ENCODE measurements at places on chromosomes 1 and 21.
A peak's percentile ranks its signal among the peaks of the same experiment; 100 is the strongest.

DNA sequence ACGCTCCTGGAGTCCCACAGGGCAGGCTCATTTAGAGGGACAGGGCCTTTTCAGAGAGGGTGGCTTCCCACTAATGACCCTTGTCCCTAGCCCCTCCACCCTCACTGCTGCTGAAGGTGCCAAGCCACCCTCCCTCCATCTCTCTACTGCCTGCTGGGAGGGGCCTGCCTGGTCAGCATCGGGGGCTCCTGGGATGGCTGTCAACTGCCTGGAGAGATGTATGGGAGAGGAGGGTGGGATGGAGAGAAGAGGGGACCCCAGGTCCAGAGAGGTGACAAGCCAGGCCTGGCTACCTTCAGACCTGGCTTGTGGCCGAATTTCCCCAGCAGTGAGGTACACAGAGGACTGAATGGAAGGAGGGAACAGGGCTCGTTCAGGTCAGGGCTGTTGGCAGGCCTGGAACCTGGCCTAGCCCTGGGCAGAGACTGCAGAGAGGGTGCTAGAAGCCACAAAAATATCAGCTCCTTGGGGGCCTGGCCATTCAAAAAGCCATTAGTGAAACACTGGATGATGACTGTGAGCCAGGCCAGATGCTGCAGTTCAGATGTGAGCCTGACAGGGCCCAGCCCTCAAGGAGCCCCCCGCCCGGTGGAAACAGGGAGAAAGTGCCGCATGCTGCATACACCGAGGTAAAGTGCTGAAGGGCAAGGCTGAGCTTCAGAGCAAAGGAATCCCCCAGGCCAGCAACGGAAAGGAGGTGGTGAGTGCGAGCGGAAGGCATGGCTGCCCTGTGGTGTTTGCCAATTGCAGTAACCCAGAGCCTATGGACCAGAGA lies 20.0 kb downstream of the MMEL1 start:
- DNase-seq: no peak

- no peak for DNase-seq
Measured at GRCh38 chr1:14500912-14501311, 97.6 kb upstream of the KAZN start.

DNA sequence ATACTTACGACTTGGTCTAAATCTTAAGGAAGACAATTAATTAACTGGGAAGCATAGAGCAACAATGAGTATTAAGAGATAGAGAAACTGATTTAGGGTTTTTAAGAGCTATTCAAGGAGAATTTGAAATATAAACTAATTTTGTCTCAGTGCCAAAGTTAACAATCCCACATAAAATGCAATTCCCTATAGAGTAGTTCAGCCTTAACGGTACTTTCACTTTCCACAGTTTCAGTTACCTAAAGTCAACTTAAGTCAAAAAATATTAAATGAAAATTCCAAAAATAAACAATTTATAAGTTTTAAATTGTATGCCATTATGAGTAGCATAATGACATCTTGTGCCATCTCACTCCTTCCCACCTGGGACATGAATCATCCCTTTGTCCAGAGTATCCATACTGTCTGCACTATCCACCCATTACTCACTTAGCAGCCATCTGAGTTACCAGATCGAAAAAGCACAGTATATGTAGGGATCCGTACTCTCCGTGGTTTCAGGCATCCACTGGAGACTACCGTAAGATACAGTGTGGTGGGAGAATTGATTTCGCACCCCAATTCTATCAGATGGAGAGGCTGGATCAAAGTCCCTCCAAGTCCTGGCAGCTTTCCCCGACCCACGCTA lies 4.8 kb upstream of the SARS1 start:
- no peak for DNase-seq

GRCh38 chr1:12769976-12770505 lies 3.5 kb upstream of the PRAMEF12 start:
- no peak for DNase-seq

DNA sequence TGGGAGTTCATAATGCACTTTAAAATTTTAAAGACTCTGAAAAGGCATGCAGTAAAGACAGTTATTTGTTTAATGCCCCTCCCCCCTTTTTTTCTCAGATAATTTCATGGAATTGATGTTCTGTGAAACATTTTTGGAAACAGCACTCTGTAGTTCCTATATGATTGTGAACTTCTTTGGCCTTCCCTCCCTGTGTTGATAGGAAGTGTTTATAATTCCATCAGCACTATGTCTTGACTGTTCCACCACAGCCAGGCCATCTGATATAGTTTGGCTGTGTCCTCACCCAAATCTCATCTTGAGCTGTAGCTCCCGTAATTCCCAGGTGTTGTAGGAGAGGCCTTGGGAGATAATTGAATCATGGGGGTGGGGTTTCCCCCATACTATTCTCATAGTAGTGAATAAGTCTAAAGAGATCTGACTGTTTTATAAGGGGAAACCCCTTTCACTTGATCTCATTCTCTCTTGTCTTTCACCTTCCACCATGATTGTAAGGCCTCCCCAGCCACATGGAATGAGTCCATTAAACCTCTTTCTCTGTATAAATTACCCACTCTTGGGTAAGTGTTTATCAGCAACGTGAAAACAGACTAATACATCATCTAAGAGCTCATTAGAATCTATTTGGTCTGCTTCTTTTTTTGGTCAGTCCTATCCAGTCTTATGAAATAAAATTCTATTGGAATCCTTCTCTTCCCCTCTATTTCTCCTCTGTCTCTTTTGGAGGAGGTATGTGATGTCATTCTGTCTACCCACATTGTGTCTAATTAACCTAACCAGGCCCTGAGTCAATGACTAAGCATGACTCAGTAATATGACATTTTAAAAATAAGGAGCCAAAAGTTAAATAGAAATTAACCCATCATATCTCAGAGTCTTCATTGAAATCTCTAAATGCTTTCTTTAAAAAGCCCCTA lies 8.9 kb downstream of the CCDC185 start:
- peak; percentile 90 for DNase-seq

Data from kidney glomerular epithelial cell (primary cell).